ENCODE measurements at places on chromosomes 12 and 14.

DNA sequence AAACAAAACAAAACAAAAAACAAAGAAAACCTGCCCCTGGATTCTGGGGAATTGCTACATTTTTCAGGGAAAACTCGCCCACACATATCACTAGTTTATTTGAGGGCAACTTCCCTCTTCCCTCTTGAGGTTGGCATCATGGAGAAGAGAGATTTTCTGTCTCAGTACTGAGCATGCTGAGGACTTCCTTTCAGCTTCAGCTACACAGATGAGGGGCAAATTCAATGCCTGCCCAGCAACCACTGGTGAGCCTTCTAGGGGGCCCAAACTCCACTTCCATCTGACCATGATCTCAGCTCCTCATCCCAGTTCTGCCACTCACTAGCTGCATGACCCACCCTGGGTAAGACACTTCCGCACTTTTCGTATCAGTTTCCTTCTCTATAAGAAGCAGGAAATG is 63.1 kb upstream of the SCN8A start:
- no peak for DNase-seq

GRCh38 chr12:9404469-9405260 is 196.5 kb upstream of the PZP start:
- no peak for DNase-seq

- DNase-seq, result no peak
These were observed 628 bp downstream of the SNRPF start for GRCh38 chr12:95859344-95859816.

DNA sequence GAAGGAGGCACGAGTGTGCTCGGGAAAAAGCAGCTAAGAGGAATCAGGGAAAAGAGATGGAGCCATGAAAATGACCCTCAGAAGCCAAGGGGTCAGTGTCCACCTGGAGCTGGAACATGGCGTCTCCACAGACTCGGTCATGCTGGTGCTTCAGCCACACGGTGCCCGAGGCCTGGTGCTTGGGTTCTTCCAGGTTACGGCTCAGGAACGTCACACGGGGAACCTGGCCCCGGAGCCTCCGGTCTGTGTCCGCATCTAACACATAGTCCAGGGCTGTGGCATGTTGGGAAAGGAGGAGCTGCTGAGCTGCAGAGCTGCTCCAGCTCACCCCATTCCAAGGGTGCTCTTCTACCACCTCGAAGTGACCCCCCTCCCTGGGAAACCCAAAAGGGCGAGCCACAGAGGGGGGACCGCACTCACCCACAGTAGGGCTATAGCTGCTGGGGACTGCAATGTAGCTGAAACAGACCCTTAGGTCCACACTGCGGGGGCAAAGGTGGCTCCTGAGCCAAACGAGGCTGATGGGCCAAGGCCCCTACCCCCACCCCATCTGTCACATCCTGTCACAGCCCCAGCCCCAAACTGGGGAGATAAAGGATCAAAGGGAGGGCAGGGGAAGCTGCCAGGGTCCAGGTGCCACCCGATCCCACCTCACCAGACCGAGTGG is 10.8 kb downstream of the ITGA7 start:
- DNase-seq, result no peak

DNA sequence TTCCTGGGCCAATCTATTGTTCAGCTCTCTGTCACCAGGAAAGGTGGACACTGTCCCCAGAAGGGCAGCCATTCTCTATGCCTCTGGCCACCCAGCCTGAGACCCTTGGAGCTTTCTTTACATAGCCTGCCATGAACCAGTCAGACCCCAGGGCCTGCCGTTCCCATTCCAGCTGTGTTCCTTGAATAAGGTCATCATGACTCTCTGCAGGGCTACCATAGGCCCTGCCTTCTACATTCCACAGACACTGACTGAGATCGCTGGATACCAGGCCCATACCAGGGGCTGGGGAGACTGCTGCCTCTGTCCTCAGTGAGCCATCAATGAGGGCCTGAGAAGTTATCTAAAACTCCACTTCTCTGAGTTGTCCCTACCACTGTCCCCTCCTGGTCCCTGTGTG is 75.5 kb downstream of the SYNE3 start:
- no peak for DNase-seq

GRCh38 chr14:66401449-66402095 is 84.6 kb upstream of the CCDC196 start:
- DNase-seq, result no peak

GRCh38 chr14:87960013-87960787 is 32.8 kb downstream of the GALC start:
- no peak for DNase-seq
